ENCODE measurements at places on chromosomes 3 and 15.

GRCh38 chr3:83953417-83954089 is 1005.2 kb upstream of the CADM2 start:
- no peak for DNase-seq

DNA sequence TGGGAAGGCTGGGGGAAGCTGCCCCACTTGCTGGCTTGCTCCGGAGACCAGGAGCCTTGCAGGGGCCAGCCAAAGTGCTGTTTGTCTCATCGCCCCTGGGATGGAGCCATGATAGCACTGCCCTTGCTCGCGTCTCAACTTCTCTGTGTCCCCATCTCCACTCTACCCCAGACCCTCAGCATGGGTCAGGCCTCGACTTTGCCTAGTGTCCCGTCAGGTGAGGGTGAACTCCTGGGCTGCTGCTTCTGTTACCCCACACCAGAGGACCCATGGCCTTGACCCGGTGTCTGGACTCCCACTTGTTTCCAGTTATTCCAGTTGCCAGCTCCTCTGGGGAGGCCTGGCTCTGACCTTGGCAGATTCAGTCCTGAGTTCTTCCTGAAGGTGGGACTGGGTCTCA is 36.5 kb upstream of the DUSP7 start:
- no peak for DNase-seq

DNA sequence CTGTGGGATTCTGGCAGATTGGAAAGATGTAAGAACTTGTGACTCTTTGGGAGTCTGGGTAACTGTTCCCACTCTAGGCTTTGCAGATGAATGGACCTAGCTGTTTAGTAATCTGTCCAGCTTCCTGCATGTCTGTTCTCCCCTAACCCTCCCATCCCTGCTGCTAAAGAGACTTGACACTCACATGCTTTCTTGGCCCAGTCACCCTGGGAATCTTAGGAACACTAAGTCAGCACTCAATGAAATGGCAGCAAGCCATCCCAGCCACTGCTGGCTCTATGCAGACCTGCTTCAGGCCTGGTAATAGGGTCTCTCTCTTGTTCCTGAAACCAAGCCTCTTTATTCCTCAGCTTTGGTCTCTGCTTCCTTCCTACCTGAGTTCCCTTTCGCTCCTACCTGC is 63.7 kb upstream of the THSD4 start:
- peak; percentile 43 for DNase-seq

- DNase-seq = no peak
These were observed 146.9 kb upstream of the SEMA6D start for GRCh38 chr15:47570451-47570850.

- peak; percentile 40 for DNase-seq
These were observed 92.4 kb upstream of the HES1 start for GRCh38 chr3:194043516-194043915.

DNA sequence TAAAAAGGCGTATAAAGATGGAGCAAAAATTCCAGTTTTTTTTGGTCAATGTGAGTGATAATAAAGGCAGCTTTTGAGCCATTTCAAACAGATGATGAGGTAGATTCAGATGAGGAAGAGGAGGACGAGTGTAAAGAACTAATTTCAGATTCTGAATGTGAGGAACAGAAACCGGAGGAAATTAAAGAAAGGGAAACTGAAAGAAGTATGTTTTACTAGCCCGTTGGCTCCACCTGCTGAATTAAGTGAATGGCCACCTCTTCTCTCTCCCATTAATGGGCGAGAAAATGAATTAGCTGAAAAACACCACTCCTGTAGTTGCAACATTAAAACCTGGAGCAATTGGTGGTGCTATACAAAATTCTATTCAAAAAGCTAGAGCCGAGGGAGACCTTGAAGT is 55.4 kb downstream of the CYP19A1 start:
- no peak for DNase-seq

DNA sequence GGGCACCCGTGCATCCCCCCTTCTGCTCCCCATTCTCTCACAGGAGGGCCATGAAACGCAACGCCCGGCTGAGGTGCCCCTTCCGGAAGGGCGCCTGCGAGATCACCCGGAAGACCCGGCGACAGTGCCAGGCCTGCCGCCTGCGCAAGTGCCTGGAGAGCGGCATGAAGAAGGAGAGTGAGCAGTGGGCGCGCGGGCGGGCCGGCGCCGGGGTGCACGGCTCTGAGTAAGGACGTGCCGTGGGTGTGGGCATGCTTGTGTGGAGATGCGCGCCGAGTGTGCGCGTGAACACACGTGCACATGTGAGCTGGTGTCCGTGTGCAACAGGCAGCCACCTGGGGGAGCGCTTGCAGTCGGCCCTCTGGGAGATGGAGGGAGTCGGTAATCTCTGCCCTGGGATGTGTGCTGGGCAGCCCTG is 28.1 kb downstream of the NR1I2 start:
- peak; percentile 4 for DNase-seq

DNA sequence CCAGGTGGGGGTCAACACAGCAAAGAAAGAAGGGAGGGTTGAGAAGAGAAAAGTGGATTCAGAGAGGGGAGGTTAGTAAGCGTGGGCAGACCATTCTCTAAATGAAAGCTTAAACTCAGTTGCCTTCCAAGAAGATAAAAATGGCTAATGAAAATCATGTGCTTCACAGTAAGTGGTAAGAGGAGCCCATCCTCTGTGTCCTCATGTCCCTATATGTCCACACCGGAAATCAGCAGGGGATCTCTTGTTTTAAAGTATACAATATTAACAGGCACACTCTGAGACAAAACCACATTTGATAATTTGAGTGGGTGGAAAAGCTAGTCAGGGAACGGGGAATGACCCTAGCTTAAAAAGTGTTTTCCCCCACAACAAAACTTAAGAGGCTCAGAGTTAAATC is 4.4 kb upstream of the FOXP1 start:
- DNase-seq = no peak

DNA sequence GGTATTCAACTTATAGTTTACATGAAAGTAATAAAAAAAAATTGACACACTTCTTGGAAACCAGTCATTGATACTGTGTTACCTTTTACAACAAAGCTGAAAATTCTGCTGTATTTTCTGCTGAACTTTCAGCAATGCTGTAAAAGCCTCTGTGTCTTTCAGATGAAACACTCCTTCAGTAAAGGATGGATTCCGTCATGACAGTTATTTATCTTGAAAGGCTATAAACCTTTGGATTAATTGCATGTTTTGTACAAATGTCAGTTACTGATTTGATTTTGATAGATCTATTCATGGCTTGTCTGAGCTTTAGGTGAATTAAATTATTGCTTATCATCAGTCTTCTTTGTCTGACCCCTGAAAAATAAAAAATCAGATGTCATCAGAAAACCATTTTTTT is 355.1 kb downstream of the NAALADL2 start:
- DNase-seq = no peak

GRCh38 chr3:7934362-7934761 is 567.3 kb upstream of the LMCD1 start:
- DNase-seq = no peak

DNA sequence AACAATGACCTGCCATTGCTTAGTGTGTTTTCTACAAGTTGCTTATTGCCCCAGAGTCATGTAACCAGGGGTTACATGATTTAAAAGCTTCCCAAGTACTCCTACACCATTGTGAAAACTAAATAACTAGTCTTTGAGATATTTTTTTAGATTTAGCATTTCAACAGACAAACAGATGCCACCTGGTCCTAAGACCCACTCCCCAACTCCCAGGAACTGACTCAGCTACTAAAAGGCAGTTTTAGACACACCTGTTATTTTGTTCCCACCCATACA is 28.1 kb upstream of the KBTBD12 start:
- DNase-seq = no peak

- DNase-seq = no peak
These were observed 45.2 kb downstream of the CDAN1 start for GRCh38 chr15:42691770-42692169.

DNA sequence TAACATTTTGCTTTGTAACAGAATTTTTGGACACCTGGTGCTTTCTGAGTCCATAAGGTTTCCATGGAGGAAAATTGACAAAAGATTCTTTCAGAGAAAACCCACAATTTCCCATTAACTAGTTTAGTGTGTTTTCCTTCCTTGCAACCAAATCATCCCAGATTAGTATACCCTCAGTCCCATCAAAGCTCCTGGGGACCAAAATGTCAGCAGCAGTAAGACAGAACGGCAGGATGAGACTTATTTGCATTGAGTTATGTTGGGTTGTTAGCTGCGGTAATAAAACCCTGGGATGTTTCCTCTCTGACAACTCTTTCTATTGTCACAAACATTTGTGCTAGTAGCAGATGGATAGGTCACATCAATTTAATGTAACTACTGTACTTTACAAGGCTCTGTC is 32.4 kb upstream of the VPS33B start:
- no peak for DNase-seq

DNA sequence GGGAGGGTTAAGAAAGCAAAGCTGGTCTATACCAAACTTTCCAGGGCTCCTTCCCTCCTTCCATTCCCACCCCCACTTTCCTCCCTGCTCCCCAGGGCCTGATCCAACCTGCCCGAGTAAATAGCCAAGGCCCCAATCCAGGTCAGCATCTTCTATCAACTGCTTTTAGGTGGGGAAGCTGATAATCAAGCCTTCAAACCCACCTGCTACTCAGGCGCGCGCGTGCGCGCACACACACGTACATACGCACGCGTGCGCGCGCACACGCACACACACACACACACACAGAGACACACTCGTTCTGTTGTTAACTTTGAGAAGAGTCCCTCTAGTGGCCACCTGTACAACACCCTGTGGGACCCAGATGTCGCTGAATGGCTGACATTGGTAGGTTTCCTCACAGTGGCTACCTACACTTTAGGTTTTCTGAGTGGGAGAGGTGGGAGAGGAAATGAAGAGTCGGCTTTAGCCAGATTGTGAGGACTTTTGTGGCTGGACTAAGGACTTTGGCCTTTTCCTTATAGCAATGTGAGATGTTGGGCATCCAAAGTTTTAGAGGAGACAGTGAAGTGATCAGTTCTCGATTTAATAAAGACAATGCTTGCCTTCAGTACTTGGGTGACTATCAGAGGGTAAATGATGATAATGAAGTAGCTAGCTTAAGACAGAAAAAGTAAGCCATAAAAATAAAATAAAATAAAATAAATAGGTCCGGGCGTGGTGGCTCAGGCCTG is 179.9 kb upstream of the C2CD4B start:
- DNase-seq = peak; percentile 34

GRCh38 chr3:173009410-173009809 is 131.6 kb downstream of the SPATA16 start:
- no peak for DNase-seq

DNA sequence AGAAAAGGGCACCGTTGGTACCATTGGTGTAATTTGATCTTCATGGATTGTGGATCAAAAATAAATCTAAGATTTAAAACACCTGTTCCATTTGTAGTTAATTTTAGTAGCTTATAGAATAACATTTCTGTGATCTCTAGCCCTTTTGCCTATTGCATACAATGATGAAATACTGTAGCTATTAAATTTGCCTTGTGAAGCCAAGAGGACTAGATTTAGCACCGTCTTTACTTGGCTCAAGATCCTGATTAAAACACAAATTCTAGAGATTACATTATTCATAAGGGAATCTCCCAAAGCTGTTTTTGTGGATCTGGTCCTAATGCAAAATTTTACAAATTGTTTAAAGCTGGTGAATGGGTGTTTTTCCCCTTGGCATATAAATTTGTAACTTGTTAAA is 8.2 kb downstream of the TBC1D23 start:
- DNase-seq = no peak

DNA sequence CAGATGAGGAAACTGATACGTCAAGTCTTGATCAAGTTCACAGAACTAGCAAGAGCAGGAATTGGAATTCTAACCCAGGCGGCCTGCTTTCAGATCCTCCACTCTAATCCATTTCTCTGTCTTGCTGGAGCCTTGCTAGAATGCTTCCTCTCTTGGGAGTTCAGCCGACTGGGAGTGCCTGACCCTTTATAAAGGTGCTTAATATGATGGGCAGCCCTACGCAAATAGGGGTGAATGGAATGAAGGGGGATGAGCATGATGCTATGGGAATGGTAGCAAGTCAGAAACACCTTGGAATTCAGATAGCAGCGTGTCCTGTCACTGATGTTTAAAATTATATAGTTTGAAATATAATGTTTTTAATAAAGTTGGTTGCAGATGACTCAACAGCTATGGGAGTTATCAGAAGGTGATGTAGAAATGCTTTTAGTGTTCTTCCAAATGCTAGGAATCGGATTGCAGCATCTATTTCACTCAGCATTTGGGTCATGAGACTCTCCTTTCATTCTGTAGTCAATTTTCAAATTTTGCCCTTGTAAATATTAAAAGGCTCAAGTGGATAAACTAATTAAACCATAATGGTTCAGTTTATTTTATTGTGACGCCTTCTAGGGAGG is 150.7 kb downstream of the FNDC3B start:
- no peak for DNase-seq

GRCh38 chr3:101890716-101891115 is 41.4 kb downstream of the NFKBIZ start:
- peak; percentile 31 for DNase-seq

DNA sequence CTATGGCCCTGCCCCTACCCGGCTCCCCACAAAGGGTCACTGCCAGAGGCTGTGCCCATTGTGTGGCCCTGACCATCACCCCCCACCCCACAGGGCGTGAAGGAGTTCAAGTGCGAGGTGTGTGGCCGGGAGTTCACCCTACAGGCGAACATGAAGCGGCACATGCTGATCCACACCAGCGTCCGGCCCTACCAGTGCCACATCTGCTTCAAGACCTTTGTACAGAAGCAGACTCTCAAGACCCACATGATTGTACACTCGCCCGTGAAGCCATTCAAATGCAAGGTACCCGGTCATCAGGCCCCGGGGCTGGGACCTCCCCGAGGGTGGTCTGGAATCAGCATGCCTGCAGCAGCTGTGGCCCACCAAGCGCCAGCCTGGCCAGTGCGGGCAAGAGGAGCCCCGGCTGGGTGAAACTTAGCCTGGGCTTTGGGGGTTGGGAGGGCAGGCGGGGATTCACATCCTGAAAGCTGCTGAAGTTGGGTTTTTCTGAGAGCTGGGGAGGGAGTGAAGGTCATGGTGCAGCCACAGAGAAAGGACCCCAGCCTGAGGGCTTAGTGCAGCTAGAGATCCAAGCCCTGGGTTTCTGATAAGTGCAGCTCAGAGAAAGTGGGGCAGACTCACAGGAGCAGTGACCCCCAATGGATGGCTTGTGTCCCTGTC is 29.2 kb downstream of the IDH2 start:
- DNase-seq = no peak

GRCh38 chr3:149967086-149967685 is 3.5 kb downstream of the PFN2 start:
- no peak for DNase-seq

DNA sequence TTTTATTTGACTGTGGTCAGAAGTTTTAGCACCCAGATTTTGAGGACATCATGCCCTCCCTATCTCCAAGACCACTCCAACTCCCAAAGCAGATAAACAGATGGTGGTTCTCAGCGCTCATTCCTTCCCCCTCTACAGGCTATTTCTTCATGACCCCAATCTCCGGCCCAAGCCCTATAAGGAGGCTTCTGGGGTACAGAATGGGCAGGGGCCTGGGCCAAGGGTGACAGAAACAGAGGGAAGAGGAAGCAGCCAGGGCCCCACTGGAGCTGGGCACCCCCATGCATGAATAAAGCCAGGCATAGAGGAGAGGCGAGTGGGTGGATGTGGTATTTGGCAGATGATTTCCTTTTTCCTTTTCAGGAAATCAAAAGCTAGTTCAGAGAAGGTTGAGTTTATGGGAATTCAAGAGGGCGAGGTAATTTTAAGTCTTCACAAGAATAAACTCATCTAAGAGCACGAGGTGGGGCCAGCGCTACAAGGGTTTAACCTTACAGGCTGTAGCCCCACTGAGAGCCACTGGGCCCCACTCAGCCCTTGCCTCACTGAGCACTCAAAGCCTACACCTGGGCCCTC is 104.8 kb upstream of the HERC1 start:
- DNase-seq = no peak

GRCh38 chr3:160544844-160545503 is 20.4 kb downstream of the KPNA4 start:
- DNase-seq = no peak
